ENCODE measurements at places on chromosomes 7 and 10.

DNA sequence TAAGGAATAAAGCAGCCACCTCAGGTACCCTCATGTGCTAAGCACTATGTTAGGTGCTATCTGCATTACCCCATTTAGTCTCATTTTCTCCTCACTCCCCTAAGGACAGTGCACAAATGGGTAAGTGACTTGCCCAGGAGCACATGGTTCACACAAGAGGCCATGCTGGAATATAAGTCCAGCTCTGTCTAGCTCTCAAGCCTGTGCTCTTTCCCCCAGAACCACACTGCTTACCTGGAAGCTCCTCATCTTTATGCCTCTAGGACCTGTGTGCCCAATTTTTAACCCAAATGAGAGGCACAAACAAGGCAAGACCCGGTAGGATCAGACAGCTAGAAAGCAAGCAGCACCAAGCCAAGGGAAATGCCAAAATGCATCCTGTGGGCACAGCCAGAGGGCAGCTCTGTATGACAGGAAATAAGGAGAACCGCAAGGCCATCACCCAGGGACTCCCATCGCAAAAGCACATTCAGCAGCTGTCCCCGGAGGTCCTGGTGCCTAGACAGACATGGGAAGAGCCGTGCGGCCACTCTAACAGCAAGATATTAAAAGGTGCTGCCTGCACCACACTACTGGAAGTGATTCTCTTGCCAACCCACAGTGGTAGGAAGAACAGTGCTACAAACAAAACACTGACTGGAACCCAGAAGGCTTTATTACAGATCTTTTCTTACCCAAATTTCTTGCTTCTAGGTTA, 88.1 kb downstream of the GSAP start:
- DNase-seq: no peak

DNA sequence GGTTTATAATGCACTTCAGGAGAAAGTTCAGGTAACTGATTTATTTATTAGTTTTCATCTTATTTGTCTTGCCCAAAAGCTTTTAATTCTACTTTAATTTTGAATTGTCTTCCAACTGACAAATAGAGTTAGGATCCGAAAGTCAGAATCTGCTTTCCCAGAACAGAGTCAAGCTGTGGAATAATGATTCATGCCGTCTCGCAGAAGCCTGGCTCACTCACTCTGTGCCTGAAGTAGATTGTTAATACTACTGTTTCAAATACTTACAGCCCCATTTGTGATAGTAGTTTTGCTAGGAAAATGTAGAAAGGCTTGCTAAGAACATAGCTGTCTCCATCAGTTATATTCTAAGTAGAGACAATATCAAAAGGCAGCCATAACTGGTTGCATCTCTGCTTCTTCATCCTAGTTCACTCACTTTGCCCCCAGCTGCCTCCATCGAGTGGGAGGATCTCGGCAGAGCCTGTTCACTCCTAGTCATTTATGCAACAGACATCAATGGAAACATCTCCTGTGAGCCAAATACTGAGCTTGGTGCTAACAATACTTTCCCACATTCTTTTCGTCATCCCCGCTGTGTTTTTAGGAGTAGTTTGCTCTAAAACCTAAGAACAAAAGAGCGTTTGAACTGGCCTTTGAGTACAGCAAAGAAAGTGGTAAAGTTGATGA, 28.0 kb downstream of the ABRAXAS2 start:
- DNase-seq: no peak

GRCh38 chr10:31268444-31269303, 50.3 kb upstream of the ZEB1 start:
- no peak for DNase-seq

DNA sequence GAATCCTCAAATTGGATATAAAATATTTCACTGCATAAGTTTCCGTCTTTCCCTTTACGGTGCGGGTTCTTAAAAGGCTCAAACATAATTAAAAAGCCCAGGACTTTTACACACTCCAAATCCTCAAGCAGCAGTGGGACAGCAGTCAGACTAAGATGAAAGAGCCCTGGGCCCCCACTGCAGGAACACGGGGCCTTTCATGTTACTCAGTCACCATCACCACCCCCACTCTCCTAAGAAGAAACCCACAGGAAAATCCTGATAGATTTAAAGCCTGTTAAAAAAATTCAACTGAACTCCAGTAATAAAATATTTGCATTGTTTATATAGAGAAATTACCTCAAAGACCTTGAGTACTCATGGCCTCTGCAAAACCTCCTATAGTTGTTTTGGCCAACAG, 74.0 kb upstream of the TRIL start:
- DNase-seq: no peak

GRCh38 chr10:105149371-105149891, 508.3 kb downstream of the SORCS3 start:
- DNase-seq: no peak

DNA sequence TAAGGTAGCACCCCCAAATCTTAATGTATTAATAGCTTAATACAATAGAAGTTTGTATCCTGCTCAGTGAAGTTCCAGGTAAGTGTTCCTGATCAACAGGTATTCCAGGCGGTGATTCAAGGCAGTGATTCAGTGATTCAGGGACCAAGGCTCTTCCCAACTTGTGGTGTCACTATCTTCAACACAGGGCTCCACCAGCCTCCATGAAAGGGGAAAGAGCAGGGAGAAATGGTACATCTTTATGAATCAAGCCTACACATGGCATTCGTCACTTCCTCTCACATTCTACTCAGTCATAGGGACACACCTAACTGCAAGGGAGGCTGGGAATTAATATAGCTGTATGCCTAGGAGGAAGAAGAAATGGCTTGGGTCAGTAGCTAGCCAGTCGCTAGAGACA, 5.1 kb downstream of the GOLGA7B start:
- DNase-seq: no peak

- DNase-seq: no peak
These were observed 326.3 kb upstream of the BMPER start for GRCh38 chr7:33578881-33579672.

DNA sequence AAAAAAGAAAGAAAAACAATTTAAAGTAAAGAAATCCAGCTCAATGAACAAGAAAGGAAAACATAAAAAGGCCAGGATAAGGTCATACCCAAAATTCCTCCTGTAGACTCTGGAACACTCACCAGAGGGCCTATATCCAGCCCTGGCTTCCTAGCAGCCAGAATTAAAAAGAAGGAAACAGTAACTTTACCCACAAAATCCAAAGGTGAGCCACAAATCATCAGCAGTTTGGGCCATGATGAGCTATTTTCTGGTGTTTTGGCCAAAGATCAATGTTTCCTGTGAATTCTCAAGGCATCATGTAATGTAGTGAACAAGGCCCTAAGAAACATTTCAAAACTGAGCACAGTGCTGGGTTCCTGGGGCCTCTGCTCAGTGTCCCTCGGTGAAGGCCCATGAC, 87.8 kb downstream of the LARP4B start:
- no peak for DNase-seq

GRCh38 chr7:118945911-118946682, 721.6 kb downstream of the ANKRD7 start:
- DNase-seq: no peak

DNA sequence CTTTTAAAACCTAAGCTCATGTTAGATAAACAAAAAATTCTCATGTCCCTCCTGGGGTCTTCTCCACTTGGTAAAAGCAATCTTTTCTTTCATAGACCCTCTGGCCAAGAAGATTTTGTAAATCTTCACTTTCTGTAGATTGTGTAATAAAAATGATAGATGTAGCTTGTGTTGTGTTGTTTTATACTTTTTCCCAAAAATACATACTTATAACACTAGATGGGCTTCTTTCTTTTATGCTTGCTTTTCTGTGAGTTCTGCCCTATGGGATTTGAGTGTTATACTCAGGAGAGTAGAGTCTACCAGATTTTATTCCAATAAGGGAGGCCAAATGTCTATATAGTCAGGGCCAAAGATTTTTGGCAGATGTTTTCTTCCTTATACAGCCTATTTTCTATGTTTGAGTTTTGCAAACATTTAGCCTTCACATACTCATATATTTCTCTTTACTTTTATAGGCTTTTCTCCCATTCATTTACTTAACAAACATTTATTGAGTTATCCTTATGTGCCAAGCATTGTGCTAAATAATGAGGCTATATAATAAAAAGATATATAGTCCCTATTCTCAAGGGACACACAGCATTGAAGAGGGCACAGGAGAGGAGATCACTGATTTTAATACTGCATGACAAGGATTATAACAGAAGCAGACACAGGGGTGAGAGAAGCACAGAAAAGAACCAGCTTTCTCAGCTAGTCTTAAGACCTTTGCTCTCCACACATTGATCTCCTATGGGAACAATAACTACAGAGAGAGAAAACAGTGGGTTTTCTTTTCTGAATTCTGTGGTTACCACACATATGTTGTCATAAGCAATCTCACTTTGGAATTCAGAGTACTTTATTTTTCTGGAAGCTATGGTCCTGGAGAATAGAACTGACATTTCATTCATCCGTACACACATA, 58.0 kb upstream of the PNLIP start:
- DNase-seq: no peak

- no peak for DNase-seq
These were observed 22.5 kb upstream of the BTBD16 start for GRCh38 chr10:122248356-122249302.

GRCh38 chr7:35694161-35694783, 663 bp downstream of the HERPUD2 start:
- DNase-seq: no peak

DNA sequence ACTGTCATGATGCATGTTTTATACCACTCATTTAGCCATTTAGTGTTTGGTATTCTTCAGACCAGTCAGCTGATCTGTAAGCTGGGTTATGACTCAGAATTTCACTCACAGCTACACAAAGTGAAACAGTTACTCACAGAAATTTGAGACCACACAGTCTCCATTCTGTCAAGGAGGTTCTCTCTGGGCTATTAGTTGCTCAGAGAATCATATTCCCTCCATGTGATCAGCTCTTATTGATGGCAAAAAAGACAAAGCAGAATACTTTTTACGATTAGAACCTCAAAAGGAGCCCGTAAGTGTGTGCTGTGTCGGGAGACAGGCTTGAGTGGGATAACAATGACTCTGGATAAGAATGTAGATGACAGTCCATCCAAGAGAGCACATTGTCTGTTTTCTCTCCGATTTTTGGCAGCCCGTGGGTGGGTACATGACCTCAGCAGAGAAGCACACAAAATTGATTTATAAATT, 277.6 kb upstream of the SORCS1 start:
- DNase-seq: no peak

GRCh38 chr7:151012911-151013347, 11.4 kb downstream of the ATG9B start:
- DNase-seq: no peak

- peak; percentile 66 for DNase-seq
These were observed 276.1 kb downstream of the DNAJB6 start for GRCh38 chr7:157612664-157613561.
